ENCODE measurements at places on chromosomes 6 and 20.

- no peak for DNase-seq
Observed at GRCh38 chr20:32445539-32446273, 87.6 kb downstream of the ASXL1 start.

GRCh38 chr6:132734694-132735236 lies 20.9 kb upstream of the VNN1 start:
- no peak for DNase-seq

DNA sequence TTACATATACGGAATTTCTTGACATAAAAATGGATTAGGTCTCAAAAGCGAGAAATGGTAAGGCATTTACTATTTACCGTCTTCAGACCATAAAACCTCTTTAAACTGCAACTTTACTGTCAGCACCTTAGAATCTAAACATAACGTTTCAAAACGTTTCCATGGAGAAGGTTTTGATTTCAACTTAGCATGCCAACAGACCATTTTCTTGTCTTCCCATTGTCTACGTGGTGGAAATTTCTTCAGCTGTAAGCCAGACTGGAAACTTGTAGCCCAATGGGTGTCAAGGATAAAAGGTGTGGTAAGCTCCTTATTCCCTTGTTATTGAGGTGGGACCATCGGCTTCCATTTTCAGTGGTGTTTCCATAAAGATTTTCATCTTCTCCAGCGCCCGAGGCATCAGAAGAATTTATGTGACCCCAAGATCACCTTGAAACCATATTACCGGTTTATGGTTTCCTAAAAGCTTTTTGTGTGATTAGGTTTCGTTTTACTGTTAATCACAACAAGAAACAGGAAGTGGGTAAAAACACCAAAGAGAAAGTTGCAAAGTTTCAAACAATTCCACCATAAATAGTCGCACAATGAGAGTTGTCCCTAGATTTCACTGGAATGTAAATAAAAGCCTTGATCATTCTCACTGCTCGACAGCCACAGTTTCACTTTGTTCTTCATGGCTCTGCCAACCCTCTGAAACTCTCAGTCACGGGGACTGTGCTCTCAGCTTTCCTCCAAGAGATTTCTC lies 63.0 kb upstream of the CD2AP start:
- DNase-seq: peak; percentile 25

GRCh38 chr6:33827546-33828451 lies 24.0 kb upstream of the MLN start:
- DNase-seq: no peak

DNA sequence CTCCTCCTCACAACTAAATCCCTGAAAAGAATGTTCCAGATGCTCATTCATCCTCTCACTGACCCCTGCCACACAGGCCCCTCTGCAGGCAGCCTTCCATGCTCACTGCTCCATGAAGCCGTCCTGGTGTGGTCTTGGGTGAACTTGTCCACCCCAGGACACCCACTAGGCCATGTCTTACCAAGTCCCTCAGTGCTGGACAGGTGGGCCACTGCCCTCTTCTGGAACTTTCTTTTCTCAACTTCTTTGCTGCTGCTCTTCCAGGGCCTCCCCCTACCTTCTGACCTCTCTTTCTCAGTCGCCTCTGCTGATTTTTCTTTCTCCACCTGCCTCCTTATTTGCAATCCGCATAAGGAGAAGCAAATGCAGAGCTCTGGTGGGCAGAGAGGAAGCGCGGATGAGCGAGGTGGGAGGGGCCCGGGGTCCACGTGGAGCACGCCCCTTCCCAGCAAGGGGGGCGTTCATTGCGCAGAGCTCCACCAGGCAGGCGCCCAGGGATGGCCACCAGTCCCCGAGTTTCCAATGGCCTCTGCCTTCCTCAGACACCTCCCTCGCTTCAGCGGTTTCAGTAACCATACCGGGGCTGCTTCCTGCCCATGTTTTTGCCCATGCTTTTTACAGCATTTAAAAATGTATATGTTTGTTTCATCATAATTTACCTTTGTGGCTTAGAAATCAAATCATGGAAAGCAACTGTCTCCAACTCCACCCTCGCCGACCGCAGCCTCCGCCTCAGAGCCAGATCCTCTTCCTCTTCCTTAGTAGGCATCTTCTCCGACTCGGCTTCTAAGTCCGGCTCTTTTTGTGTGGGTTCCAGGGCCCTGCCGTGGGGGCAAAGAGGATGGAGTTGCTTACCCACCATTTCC lies 129.6 kb downstream of the ZDHHC14 start:
- DNase-seq: no peak

DNA sequence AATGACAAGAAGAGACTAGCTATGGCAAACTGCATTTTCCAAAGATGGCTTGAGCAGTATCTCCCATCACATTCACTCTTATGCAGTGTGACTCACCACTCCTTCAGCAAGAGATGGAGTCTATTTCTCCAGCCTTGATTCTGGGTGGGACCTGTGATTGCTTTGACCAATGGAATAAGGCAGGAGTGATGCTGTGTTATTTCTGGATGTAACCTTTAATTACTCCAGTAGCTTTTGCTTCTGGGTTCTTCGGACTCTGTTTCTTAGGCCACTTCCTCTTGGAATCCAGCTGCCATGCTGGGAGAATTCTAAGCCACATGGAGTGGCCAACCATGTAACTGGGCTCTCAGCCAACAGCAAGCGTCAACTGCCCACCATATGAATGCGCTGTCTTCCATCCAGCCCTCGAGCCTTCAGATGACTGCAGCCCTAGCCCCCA lies 50.7 kb downstream of the TGM2 start:
- DNase-seq: no peak

DNA sequence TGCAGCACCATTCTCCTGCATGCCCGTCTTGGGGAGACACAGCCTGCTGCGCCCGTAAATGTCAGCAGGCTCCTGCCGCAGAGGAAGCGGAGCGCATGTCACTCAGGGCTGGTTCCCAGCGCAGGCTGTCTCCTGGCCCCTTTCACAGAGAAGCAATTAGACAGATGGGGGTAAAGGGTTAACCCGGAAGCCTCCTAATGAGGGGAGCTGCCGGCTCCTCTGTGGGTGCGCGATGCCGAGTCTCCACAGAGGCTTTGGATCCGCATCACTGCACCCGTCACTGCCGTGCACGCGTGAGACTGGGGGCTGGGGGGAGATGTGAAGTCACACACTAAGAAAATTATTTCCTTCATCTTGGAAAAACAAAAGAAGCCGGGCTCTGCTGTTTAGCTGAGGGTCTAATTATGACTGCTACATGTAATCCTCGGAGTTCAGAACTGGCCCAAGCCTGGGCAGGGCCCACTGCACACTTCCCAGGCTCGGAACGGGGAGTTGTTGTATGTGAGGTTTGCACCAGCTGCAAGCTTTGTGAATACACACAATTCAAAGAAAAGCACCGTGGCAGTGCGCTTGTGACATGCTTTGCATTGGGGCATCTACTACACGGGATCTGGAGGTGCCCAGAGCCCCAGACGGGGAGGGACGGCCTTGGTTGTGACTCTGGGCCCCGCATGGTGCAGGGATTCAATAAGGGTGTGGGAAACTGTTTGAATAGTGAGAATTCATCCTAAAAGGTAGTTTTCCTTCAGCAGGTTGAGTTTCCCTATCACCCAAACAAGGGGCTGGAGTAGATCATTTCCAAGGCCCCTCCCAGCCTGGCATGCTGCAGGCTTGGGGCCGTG lies 331.6 kb downstream of the TAF4 start:
- no peak for DNase-seq

- DNase-seq: no peak
Observed at GRCh38 chr6:154367839-154368695, 11.5 kb upstream of the IPCEF1 start.

DNA sequence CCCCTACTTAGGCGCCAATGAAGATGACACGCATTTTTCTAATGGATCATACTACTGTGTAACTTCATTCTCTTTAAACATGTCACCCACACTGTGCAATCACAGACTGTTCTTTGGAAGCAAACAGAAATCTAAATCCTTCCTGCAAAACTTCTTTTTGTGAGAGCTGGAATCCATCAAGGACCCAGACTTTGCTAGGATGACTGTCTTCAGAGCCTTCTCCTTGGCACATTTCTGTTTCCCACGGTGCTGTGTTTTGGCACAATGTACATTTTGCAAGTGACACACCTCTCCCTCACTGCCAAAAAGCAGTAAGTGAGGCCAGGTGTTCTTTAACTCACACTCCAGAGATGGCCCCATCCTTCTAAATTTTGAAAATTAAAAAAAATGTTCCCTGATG lies 21.7 kb upstream of the TAGAP start:
- DNase-seq: no peak

- no peak for DNase-seq
Observed at GRCh38 chr20:11329271-11329670, 588.4 kb upstream of the BTBD3 start.

- DNase-seq: no peak
Observed at GRCh38 chr6:25219917-25220278, 59.3 kb upstream of the CARMIL1 start.

- no peak for DNase-seq
Observed at GRCh38 chr6:165654144-165654543, 8.9 kb downstream of the PDE10A start.

- no peak for DNase-seq
Observed at GRCh38 chr20:25076731-25077609, 5.0 kb downstream of the VSX1 start.

DNA sequence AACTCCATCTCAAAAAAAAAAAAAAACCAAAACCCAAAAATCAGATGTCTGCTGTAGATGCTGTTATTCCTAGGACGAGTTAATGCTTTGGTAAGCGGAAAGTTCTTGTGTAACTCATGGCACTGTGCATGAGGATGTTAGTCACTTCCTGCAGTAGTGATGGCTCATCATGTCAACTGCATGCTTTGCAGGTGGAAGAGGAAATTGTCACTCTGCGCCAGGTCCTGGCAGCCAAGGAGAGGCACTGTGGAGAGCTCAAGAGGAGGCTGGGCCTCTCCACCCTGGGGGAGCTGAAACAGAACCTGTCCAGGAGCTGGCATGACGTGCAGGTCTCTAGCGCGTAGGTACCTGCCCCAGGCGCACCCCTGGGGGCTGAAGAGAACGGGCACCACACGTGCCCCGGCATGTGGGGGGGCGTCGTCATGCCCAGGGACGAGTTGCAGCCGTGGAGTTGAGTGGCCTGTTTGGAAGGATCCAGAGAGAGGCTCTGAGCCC lies 8.5 kb downstream of the TPD52L2 start:
- peak; percentile 56 for DNase-seq

DNA sequence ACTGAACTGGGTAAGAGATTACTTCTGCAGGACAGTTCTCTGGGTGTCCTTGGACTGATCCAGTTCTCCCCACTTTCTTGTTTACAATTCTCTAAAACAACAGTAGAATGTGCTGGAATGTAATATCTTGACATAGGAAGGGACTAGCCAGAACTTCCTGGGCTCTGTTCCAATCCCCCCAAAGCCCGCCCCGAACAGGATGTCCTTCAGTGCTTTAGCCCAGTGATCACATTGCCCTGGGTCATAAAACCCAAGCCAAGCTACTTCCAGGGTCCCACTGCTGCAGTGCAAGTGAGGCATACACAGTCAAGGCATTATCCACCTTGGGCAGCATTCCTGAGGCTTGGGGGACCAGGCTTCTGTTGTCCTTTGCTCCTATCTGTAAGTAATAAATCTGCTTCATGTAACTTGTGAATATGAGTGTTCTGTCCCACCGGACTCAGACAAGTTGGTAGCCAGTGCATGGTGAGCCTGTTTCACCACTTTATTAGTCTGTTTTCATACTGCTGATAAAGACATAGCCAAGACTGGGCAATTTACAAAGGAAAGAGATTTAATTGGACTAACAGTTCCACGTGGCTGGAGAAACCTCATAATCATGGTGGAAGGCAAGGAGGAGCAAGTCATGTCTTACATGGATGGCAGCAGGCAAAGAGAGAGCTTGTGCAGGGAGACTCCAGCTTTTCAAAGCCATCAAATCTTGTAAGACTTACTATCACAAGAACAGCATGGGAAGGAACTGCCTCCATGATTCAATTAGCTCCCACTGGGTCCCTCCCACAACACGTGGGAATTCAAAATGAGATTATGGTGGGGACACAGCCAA lies 23.5 kb downstream of the FITM2 start:
- DNase-seq: no peak

DNA sequence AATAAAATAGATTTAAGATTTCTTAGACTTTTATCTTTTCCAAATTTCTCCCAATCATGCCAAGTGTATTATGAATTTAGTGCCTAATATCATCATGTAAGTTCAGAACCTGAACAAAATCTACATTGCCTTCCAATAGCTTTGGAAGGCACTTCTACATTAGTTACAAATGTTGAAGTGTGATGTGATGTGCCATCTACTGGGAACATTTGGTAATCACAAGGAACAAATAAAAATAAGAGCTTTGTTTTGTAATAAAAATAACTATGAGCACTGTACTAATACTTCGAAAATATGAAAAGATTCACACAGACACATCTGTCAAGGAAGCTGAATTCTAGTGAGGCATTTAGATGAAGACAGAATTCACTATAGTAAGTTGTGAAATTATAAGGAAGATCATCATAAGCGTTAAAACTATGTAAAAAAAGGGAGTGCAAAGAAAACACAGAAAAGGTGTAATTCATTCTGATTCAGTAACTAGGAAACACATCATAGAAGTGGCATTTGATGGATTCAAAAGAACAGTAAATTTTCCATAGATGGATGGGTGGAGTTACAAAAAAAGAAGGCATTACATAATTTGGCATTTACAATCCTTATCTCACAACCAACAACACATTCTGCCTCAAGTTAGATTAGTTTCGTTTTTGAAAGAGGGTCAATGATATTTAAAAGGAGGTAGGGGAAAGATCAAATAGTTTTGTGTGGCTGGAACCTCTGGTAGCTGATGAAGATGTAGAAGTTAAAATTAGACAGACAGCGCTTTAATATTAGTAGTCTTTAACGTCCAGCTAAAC lies 161.0 kb downstream of the ASCC3 start:
- no peak for DNase-seq

DNA sequence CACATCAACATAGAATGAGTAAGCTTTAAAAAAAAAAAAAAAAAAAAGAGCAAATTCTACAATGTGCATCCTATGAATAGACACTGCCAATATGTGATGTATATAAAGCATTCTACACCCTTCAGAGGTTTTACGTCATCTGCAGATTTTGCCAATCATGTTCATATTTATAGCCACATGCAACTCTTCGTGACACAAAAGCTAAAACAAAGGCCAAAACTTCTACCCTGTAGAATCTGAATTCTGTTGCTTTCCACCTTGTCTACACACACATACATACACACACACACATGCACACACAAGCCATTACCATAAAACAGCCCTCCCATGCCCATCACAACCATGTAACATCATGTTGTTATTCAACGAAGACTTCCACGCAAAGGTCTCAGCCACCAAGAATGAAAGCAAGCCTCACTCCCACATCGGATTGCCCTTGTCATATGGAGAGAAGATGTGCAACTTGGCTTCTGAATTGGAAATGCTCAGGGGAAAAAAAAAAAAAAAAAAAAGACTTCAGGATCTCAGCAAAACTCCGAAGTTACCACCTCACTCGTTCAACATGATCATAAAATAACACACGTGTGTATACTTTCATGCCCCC lies 479.4 kb upstream of the JARID2 start:
- no peak for DNase-seq

GRCh38 chr20:50995506-50995905 lies 27.4 kb downstream of the KCNG1 start:
- DNase-seq: no peak

- no peak for DNase-seq
Observed at GRCh38 chr20:16042731-16043130, 530.5 kb downstream of the KIF16B start.
